ENCODE measurements at places on chromosomes 2 and 18. TPM values are rescaled to one million over a fixed set of nuclear protein-coding genes. Genes with fewer than 3 reads are reported as not detected.

GRCh38 chr2:39481611-39482010, 44.5 kb upstream of the MAP4K3 start:
- ATAC-seq, result no peak

GRCh38 chr2:133331436-133331835, 236.8 kb downstream of the NCKAP5 start:
- ATAC-seq, result no peak

DNA sequence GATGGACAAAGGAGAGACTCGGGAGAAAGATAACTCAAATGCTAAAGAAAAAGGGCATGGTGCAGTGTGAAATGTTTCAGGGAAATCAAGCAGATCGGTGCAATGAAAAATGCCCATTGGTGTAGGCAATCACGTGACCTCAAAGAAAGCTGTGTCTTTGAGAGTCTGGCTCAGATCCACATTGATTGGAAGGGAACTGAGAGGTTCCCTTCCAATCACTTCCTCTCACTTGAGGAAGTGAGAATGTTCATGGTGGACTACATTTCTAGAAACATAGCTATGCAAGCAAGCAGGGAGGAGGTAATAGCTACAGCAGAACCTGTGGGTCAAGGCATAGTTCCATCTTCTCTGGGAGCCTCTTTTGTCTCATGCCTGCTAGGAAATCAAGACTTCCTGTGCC, 187.4 kb downstream of the LPIN1 start:
- ATAC-seq, result no peak

DNA sequence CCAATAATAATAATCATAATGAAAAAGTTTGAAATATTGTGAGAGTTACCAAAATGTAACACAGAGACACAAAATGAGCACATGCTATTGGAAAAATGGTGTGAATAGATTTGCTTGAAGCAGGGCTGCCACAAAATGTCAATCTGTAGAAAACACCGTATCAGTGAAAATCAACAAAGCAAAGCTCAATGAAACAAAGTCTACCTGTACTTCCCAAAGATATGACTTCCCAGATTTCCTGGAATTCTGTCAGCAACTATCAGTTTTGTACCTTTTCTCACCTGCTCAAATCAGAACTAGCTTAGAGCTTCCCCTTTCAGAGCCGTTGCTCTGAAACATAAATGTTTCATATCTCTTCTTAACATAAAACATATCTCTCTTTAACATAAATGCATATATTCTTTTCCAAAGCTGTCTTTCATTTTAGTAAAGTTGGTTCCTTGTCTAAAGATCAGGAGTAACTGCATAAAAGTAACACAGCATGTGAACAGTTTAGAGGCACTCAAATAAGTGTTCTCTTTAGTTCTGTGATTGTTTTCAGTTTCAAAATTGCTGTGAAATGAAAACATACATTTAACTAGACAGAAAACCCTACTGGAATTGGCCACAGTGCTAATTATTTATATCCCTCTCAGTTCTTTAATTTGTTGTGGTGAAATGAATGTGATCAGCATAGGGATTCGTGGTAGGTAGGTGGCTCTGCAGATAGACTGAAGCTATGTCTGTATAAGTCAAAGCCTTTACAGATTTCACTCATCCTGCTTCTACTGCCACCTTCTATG, 262.5 kb downstream of the KCNJ3 start:
- ATAC-seq, result no peak

DNA sequence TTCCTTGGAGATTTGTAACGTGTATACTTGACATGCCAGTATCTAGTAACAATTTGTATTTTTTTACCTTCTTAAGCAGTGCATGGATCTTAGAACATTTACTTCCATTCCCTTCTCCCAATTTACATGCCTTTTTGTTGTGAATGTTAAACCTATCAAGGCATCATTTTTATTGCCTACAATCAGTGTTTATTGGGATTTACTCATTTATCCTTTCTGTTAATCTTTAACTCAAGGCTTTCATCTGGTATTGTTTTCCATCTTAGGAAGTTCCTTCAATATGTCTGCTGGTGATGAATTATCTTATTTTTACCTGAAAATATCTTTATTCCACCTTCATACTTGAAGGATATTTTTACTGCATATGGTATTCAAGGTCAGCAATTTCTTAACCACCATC, 88.5 kb upstream of the EMILIN2 start:
- no peak for ATAC-seq

- ATAC-seq, result no peak
These were observed 69.6 kb upstream of the RMDN2 start for GRCh38 chr2:37855283-37856041.

DNA sequence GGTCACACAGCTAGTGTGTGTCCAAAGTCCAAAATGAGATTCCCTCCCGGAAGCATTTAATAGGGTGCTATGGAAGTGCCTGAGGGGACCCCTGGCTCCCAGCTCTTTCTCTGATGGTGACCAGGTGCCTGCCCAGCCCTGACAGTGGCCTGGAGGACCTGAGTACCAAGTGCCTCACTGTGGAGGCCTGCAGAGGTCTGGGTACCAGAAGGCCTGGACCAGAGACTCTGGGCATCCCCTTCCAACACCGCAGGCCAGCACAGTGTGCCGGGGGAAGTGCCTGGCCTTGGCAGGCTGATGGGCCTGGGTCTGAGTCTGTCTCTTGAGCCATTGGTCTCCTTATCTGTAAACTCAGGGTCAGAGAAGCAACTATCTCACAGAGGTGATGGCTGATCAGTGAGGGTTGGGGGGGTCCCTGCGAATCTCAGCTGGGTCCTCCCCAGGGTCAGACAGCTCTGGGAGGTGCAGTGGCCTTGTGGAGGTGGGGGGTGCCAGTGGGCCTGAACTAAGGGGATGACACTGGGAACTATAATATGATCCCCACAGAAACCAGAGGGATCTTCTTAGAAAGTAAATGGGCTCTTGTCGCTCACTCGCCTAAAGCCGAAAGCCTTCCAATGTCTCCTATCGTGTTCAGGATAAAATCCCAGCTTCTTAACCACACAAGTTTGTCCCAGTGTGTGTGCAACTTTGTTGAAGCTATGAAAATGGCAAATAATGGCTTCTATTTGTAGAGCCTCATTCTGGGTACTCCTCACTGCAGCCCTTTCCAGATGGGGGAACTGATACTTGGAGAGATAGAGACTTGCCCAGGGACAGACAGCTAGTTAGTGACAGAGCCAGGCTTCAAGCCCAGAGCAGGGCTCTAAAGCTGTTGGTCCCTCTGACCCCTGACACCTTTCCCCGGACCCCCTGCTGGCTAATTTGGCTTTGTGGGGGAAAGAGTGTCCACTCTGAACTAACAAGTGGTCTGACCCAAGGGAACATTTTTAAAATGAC, 225.1 kb downstream of the TFCP2L1 start:
- ATAC-seq, result no peak

Gene PLGLB1
- 2.4 TPM for total RNA-seq

Gene ACVR1C
- 1.1 TPM for total RNA-seq

Gene AFF3
- total RNA-seq, result 0.42 TPM

Gene ERLEC1
- total RNA-seq, result 14.6 TPM
